ENCODE measurements at places on chromosomes 2 and 18.

GRCh38 chr2:24489465-24490180, 1.4 kb upstream of the NCOA1 start:
- DNase-seq: no peak

DNA sequence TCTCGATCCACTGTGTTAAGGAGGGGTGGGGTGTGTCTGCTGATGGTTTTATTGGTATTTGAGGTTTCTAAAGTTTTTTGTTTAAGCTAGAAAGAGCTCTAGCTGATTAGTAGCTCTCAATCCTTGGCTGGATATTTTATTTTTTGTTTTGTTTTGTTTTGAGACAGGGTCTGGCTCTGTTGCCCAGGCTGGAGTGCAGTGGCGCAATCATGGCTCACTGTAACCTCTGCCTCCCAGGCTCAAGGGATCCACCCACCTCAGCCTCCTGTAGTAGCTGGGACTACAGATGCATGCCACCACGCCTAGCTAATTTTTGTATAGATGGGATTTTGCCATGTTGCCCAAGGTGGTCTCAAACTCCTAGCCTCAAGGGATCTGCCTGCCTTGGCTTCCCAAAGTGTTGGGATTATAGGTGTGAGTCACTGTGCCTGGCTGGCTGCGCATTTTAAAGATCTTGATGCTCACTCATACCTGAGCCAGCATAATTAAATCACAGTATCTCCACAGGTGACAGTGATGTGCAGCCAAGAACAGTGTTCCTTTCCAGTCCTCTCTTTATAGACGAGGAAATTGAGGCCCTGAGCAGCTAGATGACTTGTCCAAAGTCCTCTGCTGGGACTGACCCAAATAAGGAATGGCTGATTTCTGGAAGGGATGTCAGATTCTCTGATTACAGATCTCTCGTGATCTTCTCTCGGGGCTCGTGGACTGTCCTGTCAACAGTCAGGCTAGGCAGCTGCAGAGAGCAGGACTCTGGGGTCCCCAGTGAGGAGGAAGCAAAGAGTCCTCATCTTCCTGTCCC, 44.5 kb downstream of the SPTBN1 start:
- DNase-seq: no peak

GRCh38 chr2:100200985-100201384, 58.6 kb upstream of the AFF3 start:
- DNase-seq: no peak

DNA sequence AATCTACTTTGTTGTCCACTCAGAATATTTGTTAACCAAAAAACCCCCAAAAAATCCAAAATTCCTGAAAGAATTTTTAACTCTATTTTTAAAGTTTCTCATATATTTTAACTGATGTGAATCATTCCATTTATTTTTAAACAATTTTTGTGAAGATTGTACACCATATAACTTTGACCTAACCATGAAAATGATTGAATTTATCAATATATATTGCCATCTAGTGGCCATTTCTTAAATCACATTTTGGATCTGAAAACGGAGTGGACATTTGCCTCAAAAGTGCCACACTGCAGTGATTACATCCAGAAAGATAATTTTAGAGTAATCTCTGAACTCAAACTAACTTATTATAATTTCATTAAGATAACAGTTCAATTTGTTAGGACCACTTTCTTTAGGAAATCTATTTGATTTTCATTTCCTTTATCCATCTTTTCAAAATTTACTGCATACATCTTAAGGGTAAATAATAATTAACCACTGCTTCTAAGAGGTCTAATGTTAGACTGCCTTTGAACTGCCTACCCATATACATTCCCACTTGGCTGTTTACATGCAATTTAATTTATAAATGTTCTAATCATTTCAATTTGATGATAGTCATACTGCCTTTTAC, 71.1 kb downstream of the DSC3 start:
- DNase-seq: peak; percentile 65

GRCh38 chr2:26033270-26033817, 540 bp upstream of the RAB10 start:
- DNase-seq: peak; percentile 86

DNA sequence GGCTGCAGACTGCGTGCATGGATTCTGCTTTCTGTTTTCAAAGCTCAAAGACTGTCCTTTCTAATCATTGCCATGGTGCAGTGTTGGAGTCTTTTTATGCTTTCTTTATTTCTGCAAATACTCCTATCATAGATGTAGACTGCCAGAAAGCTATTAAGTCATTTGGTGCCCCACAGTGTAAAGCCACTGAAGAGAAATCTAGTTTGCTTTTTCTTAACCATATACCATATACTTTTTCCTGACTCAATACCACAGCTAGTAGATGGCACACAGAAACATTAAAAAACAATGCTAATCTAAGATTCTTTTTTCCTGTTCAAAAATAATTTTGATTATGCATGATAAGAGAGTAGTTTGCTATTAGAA, 109.9 kb upstream of the RAB27B start:
- DNase-seq: no peak

DNA sequence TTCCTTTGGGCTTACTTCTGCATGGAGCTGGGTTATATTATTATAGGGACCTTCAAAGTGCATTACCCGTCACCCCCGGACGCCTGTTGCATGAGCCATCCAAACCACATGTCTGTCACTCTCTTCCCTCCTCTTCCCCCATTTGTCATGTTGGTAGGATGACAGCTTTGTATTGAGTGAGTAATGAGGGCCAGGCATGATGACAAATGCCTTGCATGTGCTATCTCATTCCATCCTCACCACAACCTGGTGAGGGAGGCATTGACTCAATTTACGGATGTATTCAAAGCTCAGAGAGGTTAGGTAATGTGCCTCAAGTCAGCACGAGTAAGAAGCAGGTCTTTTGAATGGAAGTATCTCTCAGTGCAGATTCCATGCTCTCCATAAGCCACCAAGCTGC, 510.5 kb upstream of the TNP1 start:
- no peak for DNase-seq

DNA sequence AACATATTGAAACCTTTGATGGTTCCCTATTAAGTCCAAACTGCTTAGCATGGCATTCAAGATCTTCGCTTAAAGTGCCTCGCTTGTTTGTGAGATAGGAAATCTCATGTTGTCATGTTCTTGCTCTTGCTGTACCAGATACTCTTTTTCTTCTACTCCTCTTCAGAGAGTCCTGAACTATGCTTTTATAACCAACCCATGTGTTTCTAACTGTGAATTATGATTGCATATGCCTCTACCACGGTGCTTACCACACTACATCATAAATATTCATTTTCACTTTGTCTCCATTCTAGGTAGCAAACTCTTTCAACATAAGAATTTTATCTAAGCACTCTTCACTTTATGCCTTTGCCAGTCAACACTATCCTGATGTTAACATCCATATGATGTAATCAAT, 23.6 kb downstream of the STAT4 start:
- DNase-seq: no peak

DNA sequence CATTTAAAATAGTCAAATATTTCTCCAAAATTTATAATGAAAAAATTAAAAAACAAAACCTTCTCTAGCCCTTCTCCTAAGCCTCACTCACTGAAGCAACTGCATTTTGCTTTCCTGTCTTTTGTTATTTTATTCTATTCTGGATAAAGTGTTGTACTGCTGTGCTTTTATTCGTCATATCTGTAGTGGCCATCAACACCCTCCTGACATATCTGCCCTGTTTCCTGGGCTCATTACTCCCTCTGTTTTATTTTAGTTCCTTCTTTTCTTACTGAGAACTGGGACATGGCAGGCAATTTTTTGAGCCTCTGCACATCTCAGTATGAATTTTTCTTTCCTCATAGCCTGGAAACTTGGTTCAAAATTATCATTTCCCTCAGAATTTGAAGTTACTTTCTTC, 224.2 kb downstream of the GULP1 start:
- no peak for DNase-seq

GRCh38 chr2:27222407-27222806, 5.2 kb downstream of the CAD start:
- DNase-seq: no peak
